ENCODE measurements at places on chromosomes 3 and 15.

DNA sequence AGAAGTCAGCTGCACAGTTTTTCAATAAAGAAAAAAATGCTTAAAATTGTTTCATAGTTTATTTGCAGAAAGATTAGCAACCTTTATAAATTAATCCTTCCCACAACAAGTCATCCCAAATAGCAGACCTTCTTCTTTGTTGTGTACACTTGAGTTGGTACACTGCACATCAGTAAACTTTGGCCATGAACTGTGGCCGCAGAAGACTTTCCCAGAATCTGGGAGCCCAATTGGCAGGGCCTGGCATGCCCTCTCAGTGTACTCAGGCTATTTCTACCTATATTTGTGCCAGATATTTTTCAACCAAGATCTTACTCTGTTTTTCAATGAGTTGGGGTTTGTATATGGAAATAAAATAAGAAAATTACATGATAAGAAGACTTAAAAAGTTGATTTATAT, 133.1 kb downstream of the DIPK2A start:
- no peak for DNase-seq

- DNase-seq: no peak
Measured at GRCh38 chr3:141959589-141960554, 83.4 kb downstream of the ATP1B3 start.

- DNase-seq: no peak
Measured at GRCh38 chr15:78075490-78076230, 1.9 kb downstream of the TBC1D2B start.

DNA sequence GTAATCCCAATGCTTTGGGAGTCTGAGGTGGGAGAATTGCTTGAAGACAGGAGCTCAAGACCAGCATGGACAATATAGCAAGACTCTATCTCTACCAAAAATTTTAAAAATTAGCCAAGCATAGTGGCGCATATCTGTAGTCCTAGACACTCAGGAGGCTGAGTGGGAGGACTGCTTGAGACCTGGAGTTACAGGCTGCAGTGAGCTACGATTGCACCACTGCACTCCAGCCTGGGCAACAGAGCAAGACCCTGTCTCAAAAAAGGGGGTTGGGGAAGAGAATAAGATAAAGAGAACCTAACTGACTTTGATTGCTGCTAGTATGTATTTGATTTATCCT, 755 bp downstream of the CD200R1 start:
- no peak for DNase-seq

- DNase-seq: no peak
Measured at GRCh38 chr3:190370369-190370768, 17.6 kb upstream of the CLDN16 start.

- DNase-seq: no peak
Measured at GRCh38 chr15:35723120-35723847, 177.3 kb upstream of the DPH6 start.

- DNase-seq: no peak
Measured at GRCh38 chr3:72316501-72317279, 531.6 kb downstream of the SHQ1 start.

DNA sequence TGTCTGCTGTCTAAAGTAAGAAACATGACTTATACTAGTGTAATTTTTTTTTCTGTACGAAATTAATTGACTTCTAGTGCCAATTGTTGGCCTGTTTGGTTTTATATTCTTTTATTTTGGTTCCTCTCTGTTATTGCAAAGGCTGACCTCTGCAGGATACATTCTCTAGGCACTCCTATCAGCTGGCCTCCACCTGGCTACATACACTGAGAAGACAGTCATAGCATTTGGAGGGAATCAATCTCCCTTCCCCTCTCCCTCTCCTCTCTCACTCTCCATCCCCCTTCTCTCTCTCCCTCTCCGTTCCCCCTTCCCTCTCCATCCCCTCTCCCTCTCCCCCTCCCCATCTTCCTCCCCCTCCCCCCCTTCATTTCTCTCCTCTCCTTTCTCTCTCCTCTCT, 116.7 kb downstream of the MCTP2 start:
- no peak for DNase-seq

DNA sequence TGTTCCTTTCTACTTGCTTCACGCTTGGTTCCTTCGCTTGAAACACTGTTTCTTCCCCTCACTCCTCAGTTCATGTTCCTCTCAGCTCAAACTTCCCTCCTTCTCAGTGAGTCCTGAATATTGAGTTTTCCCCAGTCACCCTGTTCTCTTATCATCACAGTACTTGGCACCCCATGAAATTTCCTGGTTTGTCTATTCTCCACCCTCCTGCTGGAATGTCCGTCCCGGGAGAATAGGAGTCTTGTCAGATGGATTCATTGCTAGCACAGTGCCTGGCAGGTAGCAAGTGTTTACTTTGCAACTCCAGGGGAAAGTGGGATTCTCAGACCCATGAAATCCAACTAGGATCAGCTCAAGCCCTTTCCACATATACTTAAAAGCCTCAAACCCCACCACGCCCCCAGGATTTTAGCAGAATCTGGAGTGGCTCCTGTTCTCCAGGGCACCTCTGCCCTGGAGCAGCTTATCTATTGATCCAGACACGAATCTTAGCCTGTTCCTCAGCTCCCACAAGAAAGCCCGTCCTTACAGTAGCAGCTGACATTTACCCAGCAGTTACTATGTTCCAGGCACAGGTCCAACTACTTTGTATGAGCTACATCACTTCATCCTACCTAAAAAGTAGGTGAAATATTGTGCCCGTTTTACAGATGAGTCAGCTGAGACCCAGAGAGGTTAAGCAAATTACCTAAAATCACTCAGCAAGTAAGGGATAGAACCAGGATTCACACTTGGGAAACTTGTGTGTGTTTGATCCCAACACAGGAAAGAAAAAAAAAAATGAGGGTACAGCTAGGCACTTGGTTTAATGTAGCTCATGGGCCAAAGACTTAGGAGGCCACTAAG, 36.8 kb upstream of the MAP3K13 start:
- DNase-seq: no peak

GRCh38 chr15:65540314-65540713, 10.1 kb downstream of the HACD3 start:
- no peak for DNase-seq

DNA sequence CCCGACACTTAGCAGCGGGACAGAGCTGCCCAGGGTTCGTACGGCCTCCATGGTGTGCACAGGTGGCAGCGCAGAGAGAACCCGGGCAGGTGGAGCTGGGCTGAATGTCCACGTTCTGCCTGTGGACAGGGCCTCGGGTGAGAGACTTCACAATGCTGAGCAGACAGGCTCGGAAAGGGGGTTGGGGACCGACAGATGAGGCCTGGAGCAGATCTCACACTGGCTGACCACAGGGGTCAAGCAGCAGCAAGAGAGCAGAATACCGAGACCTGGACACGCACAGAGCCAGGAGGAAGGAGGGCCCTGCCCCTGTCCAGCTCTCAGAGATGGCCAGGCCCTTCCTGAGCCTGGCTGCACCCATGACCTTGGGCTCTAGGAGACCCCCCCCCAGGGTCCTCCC, 83.0 kb downstream of the VGLL4 start:
- no peak for DNase-seq

GRCh38 chr15:95127356-95127755, 896.0 kb downstream of the MCTP2 start:
- DNase-seq: no peak

DNA sequence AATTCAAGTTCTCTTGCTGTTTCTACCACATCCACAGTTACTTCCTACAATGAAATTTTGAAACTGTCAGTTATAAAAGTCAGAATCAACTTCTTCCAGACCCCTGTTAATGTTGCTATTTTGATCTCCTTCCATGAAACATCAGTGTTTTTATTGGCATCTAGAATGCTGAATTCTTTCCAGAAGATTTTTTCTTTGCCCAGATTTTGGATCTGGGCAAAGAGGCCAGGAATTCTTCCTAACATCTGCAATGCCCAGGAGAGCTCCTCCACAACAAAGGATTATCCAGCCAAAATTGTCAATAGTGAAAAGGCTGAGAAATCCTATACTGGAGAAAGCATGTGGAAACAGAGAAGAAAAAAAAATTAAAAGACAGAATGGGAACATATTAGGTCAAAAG, 75.5 kb downstream of the SERPINI1 start:
- DNase-seq: no peak

- DNase-seq: peak; percentile 30
Measured at GRCh38 chr3:193040836-193041672, 123.4 kb upstream of the MB21D2 start.

GRCh38 chr15:80992006-80992405, 2.4 kb upstream of the MESD start:
- DNase-seq: no peak

DNA sequence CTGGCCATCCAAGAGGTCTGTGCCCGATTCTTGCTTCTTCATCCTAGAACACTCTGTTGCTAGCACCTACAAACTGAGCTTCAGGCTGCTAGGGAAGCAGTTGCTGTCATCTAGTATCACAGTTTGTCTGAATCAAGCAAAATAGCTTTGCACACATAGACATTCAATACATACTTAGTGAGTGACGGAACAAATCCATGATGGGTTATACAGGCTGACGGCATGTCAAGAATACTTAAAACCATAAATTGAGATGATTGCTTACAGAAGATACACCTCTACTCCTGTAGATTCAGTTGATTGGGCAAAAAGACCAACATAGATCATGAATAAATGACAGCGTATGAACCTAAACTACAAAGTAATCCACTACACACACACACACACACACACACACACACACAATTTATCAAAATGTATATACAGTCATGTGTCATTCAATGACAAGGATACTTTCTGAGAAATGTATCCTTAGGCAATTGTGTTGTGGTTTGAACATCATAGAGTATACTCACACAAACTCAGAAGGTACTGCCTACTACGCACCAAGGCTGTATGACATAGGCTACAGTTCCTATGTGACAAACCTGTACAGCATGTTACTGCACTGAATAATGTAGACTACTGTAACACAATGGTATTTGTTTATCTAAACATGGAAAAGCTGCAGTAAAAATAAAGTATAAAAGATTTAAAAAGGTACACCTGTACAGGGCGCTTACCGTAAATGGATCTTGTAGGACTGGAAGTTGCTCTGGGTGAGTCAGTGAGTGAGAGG, 14.4 kb upstream of the HEG1 start:
- no peak for DNase-seq

- DNase-seq: no peak
Measured at GRCh38 chr3:129633751-129634481, 27.4 kb upstream of the PLXND1 start.
